NCI-H460 (cell line): ENCODE measurements at places on chromosomes 12 and 14.
A peak's percentile ranks its signal among the peaks of the same experiment; 100 is the strongest.

- peak; percentile 77 for DNase-seq
Observed at GRCh38 chr12:90062799-90063198, 354.2 kb upstream of the ATP2B1 start.

GRCh38 chr12:72053604-72054003 lies 115.0 kb downstream of the TPH2 start:
- DNase-seq = no peak

GRCh38 chr12:1108276-1108675 lies 117.3 kb downstream of the ERC1 start:
- no peak for DNase-seq

- DNase-seq = no peak
Observed at GRCh38 chr12:121259074-121259473, 37.4 kb downstream of the CAMKK2 start.
